HFFc6 (cell line): ENCODE measurements at places on chromosomes 1 and 21. TPM values are rescaled to one million over a fixed set of nuclear protein-coding genes. Genes with fewer than 3 reads are reported as not detected.

DNA sequence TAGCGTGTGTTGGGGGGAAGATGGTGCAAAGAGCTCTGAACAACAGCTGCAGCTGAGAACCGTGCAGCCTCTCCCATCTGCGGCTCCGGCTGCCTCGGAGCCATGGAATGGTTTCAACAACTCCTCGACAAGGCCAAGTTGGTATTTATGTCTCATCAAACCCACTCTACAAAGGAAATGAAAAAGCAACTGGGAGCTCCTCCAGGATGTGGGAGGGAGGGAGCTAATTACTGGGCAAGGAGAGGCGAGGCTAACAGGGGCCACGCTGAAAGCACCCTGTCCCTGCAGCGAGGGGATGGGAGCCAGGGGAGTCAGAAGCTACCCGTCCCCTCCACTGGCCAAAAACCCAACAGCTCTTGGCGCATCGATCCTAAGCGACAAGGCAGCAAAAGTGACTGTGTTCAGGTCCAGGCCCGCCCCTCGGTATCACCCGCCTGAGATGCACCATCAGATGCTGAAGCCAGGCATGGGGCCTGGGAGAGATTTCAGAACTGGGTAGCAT lies 63.1 kb downstream of the ACOT7 start:
- H3K4me1 ChIP-seq, result peaks cover 24% of the 10 kb centered on the region
- peak; percentile 63 for DNase-seq
- H3K36me3 ChIP-seq, result 0 out of 2 replicates have a peak, but pooled peaks cover 4% of the 10 kb centered on the region
- no peaks in the 10 kb centered on the region for H3K27me3 ChIP-seq
- peak overlapping the region; percentile 80 for H3K27ac ChIP-seq

DNA sequence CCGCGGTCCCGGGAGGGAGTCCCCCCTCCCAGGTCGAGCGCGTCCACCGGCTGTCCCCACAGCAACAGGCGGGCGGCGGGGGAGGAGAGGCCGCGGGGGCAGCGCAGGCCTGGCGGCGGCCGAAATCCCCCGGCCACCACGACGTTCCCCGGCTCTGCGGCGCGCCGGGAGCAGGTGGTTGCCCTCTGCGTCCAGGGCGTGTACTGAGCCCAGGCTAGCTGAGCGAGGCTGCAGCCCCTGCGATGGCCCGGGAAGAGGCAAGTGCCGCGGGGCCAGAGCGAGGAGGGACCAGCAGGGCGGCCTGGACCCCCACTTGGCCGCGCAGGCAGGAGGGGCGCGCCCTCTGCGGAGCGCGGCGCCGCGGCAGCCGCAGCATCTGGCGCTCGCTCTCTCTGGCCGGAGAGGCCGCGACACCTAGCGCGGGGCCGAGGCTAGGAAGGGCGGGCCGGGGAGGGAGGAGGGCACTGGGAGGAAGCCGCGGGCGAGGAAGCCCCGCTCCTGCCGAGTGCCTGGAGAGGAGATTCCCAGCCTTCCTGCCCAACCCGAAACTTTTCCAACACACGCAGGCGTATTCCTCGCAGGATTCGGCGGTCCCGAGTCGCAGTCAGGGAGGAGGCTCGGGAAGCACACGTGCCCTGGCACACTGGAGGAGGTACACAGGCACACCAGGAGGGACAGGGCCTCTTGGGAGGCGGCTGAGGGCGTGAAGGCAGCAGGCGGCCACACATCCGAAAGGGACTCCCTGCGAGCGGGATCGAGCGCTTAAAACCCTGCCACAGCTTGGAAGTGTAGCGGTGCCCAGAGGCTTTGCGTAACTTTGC lies 4.9 kb upstream of the PROX1 start:
- no peaks in the 10 kb centered on the region for H3K4me1 ChIP-seq
- H3K36me3 ChIP-seq, result no peaks in the 10 kb centered on the region
- peaks cover 36% of the 10 kb centered on the region for H3K27me3 ChIP-seq
- no peak for DNase-seq

The A3GALT2 gene
- not detected in 3 replicates for total RNA-seq

DNA sequence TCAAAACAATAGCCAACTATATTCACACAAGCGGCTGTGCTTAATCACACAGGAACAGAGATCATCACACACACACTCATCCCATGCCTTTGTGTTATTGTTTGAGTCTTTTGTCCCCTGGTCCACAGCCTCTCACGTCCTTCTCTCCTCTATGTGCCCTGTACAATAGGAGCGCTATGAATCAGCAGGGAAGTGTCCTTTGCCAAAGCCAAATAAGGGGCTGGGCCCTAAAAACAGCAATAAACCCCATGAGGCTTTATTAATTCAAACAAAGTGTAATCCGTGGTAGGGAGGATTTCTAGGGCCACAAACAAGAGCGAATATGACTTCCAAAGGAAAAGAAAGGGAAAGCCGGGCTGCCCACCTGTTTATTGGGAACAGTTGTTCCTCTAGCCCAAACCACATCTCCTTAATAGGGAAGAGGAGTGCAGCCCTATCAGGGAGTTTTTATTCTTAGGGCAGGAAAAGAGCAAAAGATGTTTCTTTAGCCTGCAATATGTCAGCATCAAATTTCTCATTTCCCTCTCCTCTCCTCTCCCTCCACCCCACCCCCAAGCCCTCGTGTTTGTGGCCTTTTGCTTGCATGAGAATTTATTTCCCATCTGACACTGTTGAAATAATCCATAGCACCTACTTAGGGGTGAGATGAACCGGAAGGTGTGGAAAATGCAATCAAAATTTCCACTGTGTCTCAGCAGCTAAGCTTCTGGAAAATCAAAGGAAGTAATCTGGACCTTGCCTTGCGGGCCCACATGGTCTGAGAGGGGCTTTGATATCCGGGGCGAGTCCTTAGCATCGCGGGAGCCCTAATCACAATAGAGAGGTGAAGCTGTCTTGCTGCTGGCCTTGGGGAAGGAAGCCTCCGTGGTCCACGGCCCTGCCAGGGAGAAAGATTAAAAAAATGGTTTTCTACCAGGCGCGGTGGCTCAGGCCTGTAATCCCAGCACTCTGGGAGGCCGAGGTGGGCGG lies 45.3 kb upstream of the ITPKB start:
- no peak overlapping the region for H3K4me3 ChIP-seq
- H3K27ac ChIP-seq, result no peak overlapping the region
- H3K36me3 ChIP-seq, result no peaks in the 10 kb centered on the region
- H3K27me3 ChIP-seq, result peaks cover 42% of the 10 kb centered on the region
- peaks cover 4% of the 10 kb centered on the region for H3K4me1 ChIP-seq

DNA sequence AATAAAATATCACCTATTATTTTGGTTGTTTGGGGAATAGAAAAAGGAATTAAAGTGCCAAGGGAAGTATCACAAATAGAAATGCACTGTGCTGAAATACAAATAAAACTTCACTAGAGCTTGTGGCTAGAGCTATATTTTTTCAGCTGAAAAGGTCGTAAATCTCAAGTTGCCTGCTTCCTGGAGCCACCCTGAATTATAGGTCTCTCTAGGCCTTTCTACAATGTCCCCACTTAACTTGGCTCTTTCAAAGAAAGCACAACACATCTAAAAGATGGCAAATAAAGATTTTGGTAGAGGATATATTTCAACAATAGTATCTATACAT lies 5.0 kb upstream of the RNF2 start:
- no peak overlapping the region for H3K4me3 ChIP-seq
- DNase-seq, result no peak
- H3K27me3 ChIP-seq, result peaks cover 2% of the 10 kb centered on the region

GRCh38 chr1:153520818-153521476 lies 14.8 kb downstream of the S100A6 start:
- DNase-seq, result no peak
- no peak overlapping the region for H3K4me3 ChIP-seq
- peaks cover 3% of the 10 kb centered on the region; the same call in 1 of the 2 replicates for H3K27me3 ChIP-seq
- H3K27ac ChIP-seq, result peak overlapping the region; percentile 16; the same call in 1 of the 2 replicates
- H3K36me3 ChIP-seq, result no peaks in the 10 kb centered on the region
- H3K4me1 ChIP-seq, result peaks cover 35% of the 10 kb centered on the region

GRCh38 chr1:21139601-21140000 lies 37.1 kb downstream of the EIF4G3 start:
- H3K4me1 ChIP-seq, result peaks cover 9% of the 10 kb centered on the region
- H3K27ac ChIP-seq, result no peak overlapping the region
- DNase-seq, result no peak
- peaks cover 17% of the 10 kb centered on the region for H3K36me3 ChIP-seq
- H3K27me3 ChIP-seq, result no peaks in the 10 kb centered on the region

DNA sequence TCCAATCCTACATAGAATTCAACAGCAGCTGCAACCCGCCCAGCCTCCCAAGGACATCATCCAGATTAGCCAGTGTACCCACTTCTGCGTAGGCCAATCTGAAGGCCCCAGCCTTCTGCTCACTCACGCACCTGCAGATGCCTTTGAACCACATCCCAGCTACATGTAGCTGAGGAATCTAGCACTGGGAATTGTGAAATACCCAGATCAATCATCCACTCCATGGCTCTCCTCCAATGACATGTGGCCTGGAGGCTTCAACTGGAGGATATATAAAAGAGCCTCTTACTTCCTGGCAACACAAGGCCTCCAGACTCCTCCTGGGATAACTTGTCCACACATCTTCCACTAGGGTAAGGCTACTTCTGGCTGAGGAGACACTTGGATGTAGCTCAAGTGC lies at the start of gene LCE6A:
LCE6A (plus strand) TSS at position 301 of the 400 bp plus-strand sequence. CDS start 665 bp downstream, outside the sequence.
- H3K4me3 ChIP-seq, result no peak within 1 kb of the TSS
- no peaks in the 10 kb centered on the region for H3K36me3 ChIP-seq
- no peaks in the 10 kb centered on the region for H3K4me1 ChIP-seq
- H3K27ac ChIP-seq, result no peak within 1 kb of the TSS

GRCh38 chr1:84634536-84635205 lies 55.6 kb downstream of the SSX2IP start:
- H3K36me3 ChIP-seq, result peaks cover 8% of the 10 kb centered on the region
- no peak overlapping the region for H3K4me3 ChIP-seq
- no peak overlapping the region for H3K27ac ChIP-seq
